Mammary epithelial cell (primary cell): ENCODE measurements at places on chromosomes 5 and 9.

DNA sequence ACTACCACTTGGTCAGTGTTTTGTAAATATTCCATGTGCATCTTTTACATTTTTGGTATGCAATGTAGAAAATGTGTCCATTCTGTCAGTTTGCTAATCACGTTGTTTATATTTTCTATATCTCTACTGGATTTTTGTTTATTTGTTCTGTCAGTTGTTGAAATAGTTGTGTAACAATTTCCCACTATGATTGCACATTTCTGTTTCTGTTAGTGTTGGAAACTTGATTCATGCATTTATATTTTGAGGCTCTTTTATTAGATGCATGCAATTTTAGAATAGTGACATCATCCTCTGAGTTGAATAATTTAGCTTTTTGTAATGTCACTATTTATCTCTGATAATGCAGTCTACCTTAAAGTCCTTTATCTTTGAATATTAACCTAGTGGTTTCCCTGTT lies 25.8 kb upstream of the LECT2 start:
- DNase-seq: no peak

DNA sequence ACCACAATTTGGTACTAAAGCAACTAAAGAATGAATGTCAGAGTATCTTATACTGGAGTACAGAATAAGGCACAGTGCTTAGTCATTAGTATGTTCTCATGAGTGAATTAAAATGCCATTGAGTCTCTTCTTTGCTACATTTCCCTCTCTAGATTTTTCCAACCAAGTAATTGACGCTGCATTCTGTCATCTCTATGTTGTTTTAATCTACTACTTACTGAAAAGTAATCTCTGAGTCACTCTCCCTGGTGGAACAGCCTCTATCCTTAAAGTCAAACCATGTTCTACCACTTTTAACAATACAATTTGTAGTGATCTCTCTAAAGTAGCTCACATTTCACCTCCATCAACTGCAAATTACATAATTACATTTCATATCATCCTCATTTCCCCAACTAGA lies 495.1 kb downstream of the CDH18 start:
- DNase-seq: peak; percentile 16

DNA sequence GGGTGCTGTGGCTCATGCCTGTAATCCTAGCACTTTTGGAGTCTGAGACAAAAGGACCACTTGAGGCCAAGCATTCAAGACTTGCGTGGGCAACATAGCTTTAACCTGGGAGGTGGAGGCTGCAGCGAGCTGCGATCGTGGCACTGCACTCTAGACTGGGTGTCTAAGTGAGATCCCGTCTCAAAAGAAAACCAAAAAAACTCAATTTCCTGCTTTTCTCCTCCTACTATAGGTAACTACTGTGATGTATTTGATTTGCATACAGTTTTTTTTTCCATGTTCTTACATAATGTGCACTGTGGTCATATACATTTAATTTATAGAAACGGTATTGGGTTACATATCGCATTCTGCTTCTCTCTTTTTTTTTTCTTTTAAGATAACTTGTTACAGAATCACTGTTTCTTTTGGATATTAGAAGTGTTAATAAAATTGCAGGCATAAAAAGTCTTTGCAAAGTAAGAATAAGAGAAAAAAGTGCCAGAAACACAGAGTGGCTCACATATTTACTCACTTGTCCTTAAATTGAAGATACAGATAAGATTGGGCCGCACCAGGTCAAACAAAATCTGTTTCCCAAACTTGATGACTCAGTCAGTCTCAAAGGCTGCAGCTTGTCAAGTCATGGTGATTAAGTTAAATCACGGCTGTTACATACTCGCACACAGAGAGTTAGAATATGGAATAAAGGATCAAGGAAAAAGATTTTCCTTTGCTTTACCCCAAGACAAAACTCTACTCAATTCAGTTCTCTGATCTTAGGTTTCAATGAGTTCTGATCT lies 2.0 kb upstream of the PTGR1 start:
- no peak for DNase-seq

- DNase-seq: no peak
These were observed 102.9 kb downstream of the MARCHF3 start for GRCh38 chr5:126927429-126927828.

GRCh38 chr5:14790220-14790619 lies 81.4 kb downstream of the ANKH start:
- no peak for DNase-seq

DNA sequence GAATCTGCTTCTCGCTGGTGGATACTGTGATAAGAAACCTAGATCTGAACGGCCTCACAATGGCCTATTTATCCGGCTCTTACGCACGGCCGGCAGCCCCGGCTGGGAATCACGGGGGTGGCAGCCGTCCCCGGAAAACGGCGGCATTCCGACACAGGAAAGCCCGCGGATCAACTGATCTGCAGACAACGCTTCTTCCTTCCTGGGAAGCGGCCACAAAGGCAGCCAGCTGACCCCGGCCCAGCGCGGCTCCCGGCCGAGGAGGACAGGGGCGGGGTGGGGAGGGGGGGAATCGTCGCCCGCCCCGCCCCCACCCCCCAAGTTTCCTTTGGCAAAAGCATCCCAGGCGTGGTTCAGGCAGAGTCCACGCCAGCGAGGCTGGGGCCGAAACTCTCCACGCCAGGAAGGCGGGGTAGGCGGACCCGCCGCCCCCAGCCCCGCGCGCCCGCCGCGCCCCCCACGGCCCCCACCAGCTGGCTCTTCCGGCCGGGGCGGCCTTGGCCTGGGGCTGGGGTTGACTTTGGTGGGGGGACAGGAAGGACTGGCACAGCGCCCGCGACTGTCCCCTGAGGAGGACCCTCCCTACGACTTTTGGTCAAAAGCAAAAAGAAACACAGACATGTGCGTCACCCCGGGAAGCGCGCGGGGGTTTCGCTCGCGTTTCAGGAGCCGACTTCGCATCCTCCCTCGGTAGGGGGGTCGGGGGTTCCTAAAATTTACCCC lies 247.7 kb upstream of the ANKRD55 start:
- peak; percentile 65 for DNase-seq

GRCh38 chr5:9168791-9169556 lies 376.9 kb downstream of the SEMA5A start:
- DNase-seq: peak; percentile 74

GRCh38 chr5:179124853-179125788 lies 64.9 kb downstream of the ZNF354C start:
- no peak for DNase-seq

GRCh38 chr5:55918087-55919035 lies 67.2 kb downstream of the IL31RA start:
- DNase-seq: no peak

GRCh38 chr5:142143878-142144277 lies 35.3 kb downstream of the NDFIP1 start:
- peak; percentile 13 for DNase-seq

- no peak for DNase-seq
These were observed 1999.5 kb upstream of the CDH6 start for GRCh38 chr5:29193972-29194371.

DNA sequence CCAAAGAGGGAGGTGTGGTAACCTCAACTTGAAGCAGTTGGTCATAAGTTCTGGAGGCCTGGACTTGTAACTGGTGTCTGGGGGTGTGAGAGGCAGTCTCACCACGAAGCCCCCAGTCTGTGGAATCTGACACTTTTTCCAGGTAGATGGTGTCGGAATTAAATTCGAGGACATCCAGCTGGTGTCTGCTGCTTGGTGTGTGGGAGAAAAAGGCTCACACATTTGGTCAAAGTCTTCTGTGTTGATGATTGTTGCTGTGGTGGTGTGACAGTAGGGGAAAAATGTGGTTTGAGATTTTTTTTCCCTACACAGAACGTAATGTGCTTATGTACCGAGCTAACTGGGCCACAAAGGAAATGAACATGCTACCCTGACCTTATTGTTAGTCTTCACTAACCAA lies 251.9 kb downstream of the MAT2B start:
- DNase-seq: no peak

- DNase-seq: peak; percentile 94
These were observed 40.4 kb upstream of the SYNPO start for GRCh38 chr5:150599917-150600511.

- peak; percentile 23 for DNase-seq
These were observed 62.9 kb upstream of the DMRTA1 start for GRCh38 chr9:22383718-22384117.

DNA sequence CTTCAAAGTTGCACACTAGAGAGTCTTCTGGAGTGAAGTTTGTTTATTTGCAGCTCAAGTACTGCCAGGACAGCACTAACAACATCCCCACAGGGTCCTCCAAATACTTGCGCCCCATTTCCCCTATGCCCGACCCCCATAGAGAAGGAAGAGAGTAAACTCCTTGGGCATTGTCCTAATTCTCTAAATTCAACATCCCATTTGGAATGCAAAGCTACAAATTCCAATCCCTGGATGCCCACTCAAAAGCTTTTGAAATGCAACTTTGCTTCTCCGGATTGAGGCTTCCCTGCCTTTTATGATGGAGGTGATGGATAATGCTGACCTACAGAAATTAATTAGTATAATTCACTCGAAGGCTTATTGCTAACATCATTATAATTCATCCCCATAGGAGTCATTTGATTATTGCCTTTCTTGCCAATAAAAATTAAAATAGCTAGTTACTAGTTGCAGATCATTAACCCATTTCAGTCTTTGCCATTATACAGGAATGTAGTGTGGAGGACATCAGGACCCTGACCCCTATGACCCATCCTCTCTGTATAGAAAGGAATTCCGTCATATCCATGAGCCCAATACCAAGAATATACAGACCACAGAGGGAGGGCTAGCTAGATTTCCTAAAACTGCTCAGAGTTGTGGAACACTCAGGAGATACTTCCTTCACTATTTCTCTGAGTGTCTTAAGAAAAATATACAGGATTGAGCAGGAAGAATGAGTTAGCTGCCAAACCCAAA lies 277.6 kb downstream of the ZNF608 start:
- DNase-seq: no peak

- no peak for DNase-seq
These were observed 80.9 kb downstream of the BARX1 start for GRCh38 chr9:93874242-93874641.

DNA sequence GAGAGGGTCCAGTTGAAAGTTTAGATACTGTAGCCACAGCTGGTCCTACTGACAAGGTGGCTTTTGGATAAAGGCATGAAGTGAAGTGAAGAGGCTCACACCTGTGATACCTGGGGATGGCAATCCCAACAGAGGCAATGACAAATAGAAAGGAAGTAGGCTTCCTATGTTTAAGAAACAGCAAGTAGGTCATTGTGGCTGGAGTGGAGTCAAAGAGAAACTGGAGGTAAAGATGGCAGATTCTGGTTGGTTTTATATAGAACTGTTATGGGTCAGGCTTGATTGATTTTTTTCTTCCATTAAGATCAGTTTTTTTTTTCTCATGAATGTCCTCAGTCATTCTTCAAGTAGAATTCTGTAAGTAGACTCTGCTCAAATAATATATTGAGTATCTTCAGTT lies 79.5 kb downstream of the ANXA1 start:
- no peak for DNase-seq

GRCh38 chr5:171442287-171443042 lies 23.0 kb downstream of the FGF18 start:
- no peak for DNase-seq

GRCh38 chr5:27392716-27393115 lies 354.3 kb upstream of the CDH9 start:
- no peak for DNase-seq

- DNase-seq: peak; percentile 76
These were observed 809 bp downstream of the SLC44A1 start for GRCh38 chr9:105245029-105245890.

GRCh38 chr9:5784526-5785315 lies 48.2 kb downstream of the ERMP1 start:
- DNase-seq: peak; percentile 11

- DNase-seq: no peak
These were observed 79.1 kb downstream of the UGCG start for GRCh38 chr9:111975709-111976108.

GRCh38 chr5:757346-757930 lies 27.1 kb downstream of the ZDHHC11B start:
- no peak for DNase-seq

DNA sequence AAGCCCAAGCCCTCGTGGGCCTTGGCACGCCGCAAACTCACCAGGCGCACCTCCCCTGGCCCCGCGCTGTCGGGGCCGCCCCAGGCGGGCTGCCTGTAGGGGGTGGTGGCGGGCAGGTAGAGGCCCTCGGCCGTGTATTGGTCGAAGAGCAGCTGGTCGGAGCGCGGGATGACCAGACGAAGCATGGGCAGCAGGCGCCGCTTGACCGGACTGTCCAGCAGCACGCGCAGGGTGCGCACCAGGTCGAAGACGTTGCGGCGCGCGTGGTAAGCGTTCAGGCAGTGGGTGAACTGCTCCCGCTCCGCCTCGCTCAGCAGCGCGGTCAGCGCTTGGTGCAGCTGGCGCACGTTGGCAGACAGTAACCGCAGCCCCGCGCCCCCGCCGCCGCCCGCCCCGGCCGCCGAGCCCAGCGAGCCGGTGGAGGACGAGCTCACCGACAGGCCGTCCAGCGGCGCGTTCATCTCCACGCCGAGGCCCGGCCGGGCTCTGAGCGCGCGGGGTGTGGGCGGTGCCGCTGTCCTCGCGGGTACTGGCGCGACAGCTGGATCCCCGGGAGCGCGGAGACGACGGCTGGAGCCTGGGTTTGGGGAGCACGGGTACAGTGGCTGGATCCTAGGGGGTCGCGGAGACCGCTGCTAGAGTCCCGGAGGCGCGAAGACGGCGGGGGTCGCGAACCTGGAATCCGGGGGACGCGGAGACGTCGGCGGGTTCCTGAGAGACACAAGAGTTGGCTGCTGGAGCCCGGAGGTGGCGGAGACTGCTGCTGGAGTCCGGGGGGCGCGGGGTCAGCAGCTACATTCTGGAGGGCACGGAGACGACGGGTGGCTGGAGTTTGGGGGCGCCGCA lies 709 bp downstream of the WHRN start:
- DNase-seq: peak; percentile 31

DNA sequence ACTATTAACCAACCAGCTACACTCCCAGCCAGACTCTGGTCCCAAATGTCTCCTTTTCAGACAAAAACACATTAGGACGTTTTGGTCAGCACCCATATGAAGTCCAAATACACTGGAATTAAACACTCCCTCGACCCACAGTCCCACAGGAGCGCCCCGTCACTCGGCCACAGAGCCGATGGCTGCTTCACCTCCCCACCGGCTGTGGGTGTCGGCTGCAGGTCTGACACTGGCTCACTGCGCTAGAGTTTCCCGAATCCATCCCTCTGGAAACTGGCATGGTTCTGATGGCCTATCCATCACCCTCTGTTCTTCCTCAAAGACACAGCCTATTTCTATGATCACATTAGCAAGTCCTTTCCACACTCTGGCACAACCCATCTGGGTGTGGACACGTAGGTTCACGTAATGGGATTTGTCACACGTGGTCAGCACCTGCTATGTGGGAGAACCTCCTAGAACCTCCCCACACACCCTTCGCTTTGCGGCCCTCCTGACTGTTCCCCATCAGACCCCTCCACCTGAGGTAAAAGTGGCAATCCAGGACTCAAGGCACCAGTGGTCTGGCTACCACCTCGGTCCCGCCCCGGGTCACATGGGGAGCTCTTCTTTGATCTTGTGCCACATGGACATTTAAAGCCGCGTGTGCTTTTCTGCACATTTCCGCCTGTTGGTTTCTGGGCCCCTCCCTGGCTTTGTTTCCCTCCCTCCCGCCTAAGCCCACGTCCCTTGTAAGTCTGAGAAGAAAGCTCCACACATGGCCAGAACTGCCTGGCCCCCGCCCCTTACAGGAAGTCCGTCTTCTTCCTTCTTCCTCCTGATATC lies 131.1 kb upstream of the PHYKPL start:
- DNase-seq: no peak
